ENCODE measurements at places on chromosomes 11 and 22. TPM values are rescaled to one million over a fixed set of nuclear protein-coding genes. Genes with fewer than 3 reads are reported as not detected.

DNA sequence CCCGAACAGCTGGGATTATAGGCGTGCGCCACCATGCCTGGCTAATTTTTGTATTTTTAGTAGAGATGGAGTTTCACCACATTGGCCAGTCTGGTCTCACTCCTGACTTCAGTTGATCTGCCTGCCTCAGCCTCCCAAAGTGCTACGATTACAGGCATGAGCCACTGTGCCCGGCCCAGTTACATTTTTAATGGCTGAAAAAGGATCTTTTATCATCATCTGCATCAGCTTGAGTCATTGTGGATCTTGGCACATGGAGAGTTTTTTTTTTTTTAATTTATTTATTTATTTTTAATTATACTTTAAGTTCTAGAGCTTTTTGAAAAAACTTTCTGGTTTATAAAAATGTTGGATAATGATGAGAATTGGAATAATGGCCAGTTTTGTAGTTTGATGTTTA, 8.6 kb downstream of the IGHMBP2 start:
- DNase-seq = no peak

GRCh38 chr11:69371731-69372588, 78.0 kb downstream of the MYEOV start:
- no peak for DNase-seq

DNA sequence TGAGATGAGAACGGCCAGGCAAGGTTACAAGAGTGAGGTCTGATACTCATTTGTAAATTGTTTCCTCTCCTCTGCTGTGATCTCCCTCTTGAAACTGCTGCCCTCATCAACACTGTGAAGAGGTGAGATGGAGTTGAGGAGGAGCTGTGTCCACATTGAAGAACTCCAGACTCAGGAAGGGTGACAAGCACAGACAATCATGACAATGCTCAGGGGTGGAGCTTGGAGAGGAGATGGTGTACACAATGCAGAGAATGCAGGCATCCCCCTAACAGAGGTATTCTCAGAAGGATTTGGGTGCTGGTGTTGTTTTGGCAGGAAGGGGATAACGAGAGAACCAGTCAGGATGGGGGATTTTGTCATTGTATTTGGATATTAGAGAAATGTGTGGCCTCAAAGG, 21.5 kb upstream of the MMP7 start:
- DNase-seq = no peak

DNA sequence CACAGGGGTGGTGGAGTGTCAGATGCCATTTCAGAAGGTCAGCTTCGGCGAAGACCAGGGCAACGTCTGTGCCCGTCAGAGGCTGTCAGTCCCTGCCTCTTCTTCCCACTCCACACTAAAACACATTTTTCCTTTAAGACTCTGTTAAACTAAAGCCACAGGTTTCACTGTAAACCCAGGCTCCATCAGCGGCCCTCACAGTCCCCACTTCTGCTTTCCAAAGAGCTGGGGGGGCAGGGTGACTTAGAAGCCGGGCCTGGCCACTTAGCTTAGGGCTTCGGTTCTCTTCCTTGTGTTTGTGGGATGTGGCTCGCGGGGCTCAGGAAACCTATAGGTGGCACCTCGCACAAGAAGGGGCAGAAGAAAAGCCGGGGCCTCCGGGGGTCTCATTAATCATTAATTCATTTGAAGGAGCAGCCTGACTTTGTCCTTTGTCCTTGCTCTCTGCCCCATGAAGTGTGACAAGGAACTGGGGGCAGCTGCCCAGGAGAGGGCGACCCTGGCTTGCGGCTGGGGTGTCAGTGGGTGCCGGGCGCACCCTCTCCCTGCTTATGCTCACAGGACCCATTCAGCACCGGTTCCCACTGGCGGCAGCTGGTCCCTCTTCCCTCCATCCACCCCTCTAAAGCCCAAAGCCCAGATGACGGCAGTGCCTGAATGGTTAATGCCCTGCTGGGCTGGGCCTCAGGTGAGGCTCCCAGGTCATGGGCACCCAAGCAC, 4.1 kb downstream of the SLC25A45 start:
- DNase-seq = no peak

The FGF19 gene
- not detected for total RNA-seq

DNA sequence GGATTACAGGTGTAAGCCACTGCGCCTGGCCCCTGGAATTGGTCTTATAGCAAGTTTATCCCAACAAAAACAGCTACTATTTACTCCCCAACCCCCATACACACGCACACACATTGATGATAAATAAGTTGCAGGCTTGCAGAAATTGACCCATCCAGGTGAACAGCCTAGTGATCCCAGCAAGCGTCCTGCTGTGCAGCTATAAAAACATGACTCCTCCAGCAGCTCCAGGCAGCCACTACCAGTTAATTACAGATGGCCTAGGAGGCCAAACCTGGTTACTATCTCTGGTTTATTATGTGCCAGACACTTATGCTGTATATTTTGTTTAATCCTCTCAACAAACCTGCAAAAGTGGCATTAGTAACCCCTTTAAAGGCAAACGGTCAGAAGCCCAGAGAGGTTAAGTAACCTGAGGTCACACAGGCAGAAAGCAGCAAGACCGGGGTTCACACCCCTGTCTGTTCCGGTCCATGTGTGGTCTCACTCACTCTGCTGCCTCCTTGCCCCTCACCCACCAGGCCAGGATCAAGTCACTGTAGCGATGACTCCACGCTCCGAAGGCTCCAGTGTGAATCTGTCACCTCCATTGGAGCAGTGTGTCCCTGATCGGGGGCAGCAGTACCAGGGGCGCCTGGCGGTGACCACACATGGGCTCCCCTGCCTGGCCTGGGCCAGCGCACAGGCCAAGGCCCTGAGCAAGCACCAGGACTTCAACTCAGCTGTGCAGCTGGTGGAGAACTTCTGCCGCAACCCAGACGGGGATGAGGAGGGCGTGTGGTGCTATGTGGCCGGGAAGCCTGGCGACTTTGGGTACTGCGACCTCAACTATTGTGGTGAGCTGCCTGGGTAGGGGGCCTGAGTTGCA, 6.6 kb downstream of the F2 start:
- DNase-seq = no peak

DNA sequence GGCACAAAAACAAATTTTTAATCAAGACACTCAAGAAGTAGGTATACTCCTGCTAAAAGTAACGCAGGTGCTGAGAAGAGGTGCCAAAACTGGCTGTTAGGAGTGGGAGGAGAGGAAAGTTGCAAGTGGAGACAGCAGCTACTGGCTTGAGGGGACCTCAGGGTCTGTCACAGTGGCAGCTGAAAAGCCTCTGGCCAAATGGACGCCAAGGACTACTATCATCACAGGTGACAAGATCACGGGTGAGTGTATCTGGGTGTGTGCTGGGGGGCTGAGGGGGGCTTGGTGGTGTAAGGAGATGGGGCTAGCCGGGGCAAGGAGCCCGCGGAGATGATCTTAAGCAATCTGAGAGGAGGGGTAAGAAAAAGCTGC, 687 bp downstream of the ZNF202 start:
- no peak for DNase-seq

GRCh38 chr11:1936072-1936780, 10.9 kb upstream of the MRPL23 start:
- peak; percentile 3 for DNase-seq

The PATE2 gene
- total RNA-seq = not detected

The MUC6 gene
- total RNA-seq = not detected

- peak; percentile 58 for DNase-seq
These were observed 56.8 kb downstream of the CD6 start for GRCh38 chr11:61028135-61028729.
